T follicular helper cell (primary cell): ENCODE measurements at places on chromosomes 11 and 22.

GRCh38 chr11:106177311-106177710, 99.8 kb downstream of the AASDHPPT start:
- no peak for DNase-seq

GRCh38 chr11:45881708-45882368, 3.6 kb upstream of the MAPK8IP1 start:
- no peak for DNase-seq

DNA sequence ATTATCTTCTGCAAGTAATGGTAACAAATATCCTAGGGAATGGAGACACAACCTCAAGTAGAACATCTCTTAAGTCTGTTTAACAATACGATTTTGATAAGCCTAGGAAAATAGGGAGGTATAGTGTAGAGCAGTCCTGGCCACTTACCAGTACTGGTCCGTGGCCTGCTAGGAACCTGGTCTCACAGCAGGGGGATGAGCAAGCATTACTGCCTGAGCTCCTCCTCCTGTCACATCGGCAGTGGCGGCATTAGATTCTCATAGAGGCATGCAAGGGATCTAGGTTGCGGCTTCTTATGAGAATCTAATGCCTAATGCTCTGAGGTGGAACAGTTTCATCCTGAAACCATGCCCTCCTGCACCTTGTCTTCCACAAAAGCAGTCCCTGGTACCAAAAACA, 4.4 kb downstream of the OR51V1 start:
- DNase-seq: no peak

- DNase-seq: no peak
Observed at GRCh38 chr11:24870048-24870447, 373.2 kb downstream of the LUZP2 start.

- no peak for DNase-seq
Observed at GRCh38 chr11:16404781-16405285, 48.5 kb upstream of the SOX6 start.
